ENCODE measurements at places on chromosomes 2 and 18. TPM values are rescaled to one million over a fixed set of nuclear protein-coding genes. Genes with fewer than 3 reads are reported as not detected.

The CAPN14 gene
- 0.42 TPM for total RNA-seq

DNA sequence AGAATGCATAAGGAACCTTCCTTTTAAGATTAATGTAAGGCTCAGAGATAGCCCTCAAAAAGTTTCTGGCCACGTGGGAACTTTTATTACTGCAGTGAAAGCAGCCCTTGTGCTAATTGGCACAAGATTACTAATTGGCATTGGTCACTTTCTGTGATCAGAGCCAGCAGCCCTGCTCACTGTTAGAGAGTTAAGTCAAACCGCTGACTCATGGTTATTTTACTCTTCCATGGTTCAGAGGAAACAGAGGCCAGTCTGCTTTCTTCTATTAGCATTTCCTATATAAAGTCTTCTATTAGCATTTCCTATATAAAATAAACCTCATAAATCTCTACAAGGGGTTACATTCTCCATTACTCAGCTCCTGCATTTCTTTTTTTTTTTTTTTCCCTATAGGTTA is 1.5 kb upstream of the SLC35G4 start:
- DNase-seq = no peak

DNA sequence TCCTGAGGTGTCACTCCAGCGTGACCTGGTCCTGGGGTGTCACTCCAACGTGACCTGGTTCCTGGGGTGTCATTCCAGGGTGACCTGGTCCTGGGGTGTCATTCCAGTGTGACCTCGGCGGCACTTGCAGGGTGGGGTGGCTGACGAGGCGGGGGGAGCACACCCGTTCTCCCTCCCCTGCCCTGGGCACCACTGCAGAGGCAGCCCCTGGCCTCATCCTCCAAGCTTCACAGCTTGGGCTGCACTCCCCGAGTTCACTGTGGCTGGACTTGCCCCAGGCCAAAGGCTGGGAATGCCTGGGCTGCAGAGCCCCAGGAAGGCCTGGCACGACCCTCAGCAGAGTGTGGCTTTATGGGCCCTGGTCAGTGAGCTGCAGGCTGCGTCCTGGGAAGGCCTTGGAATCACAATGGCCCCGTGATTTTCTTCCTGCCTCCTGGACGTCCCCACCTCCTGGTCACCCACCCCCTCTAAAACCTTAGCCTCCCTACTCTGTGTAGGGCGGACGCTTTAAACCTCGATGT is 88.3 kb downstream of the NFATC1 start:
- DNase-seq = no peak

DNA sequence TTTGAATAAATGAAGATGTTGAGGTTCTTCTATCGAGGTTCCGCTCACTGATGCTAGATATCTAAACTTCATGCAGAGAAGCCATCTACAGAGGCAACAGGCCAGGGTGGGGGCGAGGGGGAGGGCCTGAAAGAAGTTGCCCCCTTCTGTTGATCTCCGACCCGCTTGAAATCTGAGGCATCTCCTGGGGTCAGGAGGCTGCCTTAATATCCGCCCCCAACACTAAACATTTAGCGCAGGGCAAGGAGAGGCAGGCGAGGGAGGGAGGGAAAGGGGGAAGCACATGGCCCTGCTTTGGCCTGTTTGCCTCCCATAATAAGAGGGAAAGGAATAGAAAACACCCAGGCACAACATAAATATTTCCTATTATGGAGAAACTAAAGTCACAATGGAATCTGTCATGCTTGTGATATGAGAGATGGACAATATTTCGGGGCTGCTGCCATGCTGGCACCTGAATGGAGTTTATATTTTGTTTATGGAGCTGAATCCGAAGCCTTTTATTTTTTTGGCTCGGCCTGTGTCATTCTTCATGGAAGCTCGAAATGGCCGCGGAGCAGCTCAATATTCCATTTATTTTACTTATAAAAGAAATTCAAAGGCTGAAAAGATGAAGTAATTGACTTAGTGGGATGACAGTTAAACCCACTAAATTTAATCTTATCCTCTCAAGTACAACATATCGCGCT is 221.1 kb downstream of the INSIG2 start:
- DNase-seq = no peak

DNA sequence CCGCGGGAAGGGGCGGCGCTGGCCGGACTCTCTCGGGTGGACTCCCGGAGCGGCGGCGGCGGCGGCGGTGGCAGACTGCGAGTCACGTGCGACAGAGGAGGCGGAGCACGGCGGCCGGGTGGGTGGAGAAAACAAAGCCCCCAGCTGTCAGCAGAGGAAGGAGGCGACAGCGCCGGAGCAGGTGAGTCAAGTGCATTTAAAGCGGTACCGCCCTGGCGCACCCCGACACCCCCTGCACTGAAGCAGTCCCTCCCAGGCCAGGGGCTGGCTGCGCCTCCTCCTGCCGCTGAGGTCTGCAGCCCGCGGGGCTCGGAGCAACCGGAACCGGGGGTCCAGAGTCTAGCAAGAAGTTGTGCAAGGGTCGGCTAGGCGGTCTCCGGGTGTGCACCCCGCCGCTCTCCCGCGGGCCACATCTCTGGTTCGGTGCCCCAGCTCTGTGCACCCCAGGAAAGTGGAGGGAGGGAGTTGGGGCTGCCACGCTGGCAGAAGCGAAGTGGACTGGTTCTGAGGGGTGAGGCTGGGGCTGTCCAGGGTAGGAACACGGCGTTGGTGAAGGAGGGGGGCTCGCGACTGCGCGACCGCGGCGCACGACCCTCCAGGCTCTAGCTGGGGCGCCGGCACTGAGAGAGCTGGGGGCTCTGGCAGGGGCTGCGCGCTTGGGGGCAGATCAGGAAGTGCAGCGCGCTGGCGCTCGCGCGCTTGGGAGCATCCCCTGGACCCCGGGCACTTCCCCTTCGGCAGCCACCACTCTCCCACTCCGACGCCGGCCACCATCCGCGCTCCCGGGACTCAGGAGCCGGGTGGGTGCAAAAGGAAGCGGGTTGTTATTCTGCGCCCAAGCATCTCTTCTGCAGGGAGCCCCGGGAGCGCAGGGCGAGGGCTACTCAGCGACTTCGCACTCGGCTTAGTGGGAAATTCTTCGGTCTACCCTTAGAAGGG is 64.0 kb upstream of the MAPRE2 start:
- DNase-seq = no peak

DNA sequence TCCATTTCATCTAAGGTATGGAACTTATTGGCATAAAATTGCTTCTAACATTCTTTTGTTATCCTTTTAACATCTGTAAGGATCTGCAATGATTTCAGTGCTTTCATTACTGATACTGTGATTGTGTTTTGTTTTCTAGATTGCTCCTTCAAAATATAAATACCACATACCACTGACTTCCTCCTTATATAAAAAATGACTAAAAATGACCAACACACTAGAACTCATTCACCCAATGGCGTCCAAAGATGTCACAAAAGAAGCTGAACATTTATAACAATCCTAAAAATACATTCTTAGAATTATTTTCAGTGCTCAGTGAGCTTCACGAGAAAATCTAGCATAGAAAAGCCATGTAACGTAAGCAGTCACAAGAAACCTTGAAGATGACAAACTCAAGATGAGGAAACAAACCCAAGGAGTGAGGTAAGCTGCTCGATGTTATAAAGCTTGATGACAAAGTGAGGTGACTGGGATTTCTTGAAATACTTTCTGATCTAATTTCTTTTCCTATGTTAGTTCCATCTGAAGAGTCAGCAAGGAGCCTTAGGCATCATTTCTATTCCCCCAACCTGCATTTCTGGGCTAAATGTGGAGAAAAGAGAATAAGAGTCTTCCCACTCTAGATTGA is 42.6 kb downstream of the PNO1 start:
- DNase-seq = no peak

GRCh38 chr2:24840962-24841945 is 48.0 kb downstream of the CENPO start:
- no peak for DNase-seq

DNA sequence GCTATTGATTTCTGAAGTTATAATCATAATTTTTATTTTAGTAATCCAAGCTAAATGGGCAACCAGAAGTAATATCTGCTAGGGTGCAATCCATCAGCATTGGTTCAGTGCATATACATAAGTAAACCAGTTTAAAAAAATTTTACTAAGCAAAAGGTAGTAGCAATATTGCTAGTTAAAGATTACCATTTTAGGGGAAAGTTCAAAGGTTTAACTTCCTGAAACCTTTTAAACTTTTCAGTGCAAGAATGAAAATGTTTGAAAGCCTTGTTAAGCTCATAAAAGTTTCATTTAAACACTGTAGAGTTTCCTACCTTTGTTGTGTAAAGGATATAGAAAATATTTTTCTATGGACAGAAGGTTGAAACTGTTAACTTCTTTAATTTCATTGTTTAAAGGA is 31.0 kb upstream of the EPB41L5 start:
- no peak for DNase-seq

The UBR3 gene
- total RNA-seq = 172 TPM

- DNase-seq = no peak
Observed at GRCh38 chr2:159256159-159256558, 30.3 kb downstream of the WDSUB1 start.

- DNase-seq = no peak
Observed at GRCh38 chr2:118848381-118849225, 1.2 kb upstream of the EN1 start.
